ENCODE measurements at places on chromosomes 1 and 21.

DNA sequence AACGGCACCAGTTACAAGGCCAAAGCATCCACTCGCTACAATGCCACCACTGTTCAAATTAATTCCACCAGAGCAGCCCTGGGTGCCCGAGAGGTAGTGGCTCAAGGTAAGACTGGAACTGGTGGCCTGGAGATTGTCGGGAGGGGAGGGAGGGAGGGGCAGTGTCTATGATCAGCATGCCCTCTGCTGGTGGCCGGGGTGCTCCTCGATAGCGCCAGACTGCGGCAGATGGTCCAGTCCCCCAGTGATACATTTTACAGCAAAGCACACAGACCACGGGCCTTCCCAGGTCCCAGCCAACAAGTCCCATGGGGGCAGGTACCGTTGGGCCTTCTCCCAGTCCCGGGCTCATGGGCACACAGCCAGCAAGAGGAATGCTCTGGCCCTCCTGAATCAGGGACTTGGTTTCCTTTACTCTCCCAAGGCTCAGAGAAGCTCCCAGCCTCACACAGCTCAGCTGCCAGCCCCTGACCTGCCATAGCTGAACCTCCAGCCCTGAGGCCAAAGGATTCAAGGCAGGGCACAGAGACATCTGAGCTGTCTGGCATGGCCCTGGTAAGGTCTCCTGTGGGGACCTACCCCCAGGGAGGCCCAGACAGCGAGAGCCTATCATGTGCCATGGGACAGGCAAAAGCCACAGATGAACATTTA is 15.3 kb downstream of the ACOT7 start:
- DNase-seq = no peak

DNA sequence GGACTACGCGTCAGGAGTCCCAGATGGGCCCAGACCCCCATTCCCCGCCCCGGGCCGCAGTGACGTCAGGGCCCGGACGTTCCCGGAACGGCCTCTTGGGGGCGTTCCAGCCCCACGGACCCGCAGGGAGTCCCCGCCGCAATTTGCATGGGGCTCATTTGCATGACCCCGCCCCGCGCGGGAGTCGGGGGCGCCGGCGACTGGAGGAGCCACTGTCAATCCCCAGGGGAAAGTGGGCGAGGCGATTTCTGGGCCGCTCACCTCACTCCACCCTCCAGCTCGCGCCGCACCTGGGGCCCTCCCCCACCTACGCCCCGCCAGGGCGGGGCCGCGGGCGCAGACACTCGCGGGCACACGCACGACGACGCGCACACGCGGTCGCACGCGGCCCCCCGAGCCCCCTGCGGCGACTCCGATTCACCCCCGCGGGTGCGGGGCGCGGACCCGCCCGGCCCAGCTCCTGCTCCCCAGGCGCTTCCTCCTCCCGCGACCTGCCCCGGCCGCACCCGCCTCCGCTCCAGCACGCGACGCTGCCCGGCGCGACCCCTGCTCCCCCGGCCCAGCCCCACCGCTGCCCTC is 13.2 kb downstream of the AGRN start:
- peak; percentile 70 for DNase-seq

DNA sequence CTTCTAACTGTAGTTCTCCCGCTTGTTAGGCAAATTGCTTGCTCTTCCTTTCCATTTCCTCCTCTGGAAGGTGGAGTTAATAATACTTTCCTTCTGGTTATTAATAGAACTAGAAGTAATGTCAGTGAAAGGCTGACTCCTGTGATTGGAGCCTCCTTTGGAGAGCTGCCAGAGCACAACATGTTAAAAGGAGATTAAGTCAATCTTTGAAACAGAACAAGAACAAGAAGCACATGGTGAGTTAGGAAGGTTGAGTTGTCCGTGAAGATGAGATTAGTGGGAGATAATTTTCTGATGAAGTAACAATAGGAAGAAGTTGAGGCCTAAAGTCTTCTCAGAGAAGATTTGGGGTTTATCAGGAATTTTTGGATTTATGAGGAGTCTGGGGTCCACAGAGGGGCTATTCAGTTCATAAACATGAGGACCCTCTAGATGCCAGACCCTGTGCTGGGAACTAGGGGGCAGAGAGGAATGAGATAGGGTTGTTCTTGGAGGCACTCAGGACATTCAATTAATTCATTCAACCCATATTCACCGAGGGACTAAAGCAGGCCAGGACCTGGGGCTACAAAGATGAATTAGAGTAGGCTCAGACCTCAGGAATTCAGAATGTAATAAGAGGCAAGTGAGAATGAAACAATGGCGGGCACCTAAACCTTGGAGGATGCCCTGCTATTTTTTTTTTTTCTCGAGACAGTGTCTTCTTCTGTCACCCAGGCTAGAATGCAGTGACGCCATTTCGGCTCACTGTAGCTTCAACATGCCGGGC is 40.7 kb upstream of the DHCR24 start:
- DNase-seq = no peak

- no peak for DNase-seq
Measured at GRCh38 chr1:111873460-111874030, 115.9 kb downstream of the KCND3 start.

GRCh38 chr1:197705941-197706340 is 69.3 kb downstream of the DENND1B start:
- DNase-seq = no peak

DNA sequence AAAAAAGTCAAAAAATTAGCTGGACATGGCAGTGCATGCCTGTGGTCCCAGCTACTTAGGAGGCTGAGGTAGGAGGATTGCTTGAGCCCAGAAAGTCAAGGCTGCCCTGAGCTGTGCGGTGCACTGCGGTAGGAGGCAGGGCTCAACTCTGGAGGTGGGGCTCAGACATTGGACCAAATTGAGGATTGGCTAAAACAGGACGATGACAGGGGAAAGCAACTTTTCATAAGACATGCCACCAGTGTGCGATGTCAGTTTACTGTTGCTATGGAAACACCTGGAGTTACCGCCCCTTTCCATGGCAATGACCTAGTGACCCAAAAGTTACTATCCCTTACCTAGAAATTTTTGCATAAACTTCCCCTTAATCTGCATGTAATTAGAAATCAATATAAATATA is 85.3 kb downstream of the DISP3 start:
- DNase-seq = no peak

All from stimulated activated CD8-positive, alpha-beta memory T cell treated with anti-CD3 and anti-CD28 coated beads, Interleukin-2, amount 100 ng/mL, for 1 hour (primary cell).